ENCODE measurements at places on chromosomes 11 and 22. TPM values are rescaled to one million over a fixed set of nuclear protein-coding genes. Genes with fewer than 3 reads are reported as not detected.

Gene PKNOX2
- total RNA-seq, result 1.1 TPM

Gene RPL3
- total RNA-seq, result 3,750 TPM

Gene TBX10
- not detected for total RNA-seq

Gene KCTD21
- 12.2 TPM for total RNA-seq

- no peak overlapping the region for H3K4me3 ChIP-seq
- H3K27ac ChIP-seq, result no peak overlapping the region
- no peak for DNase-seq
- no peaks in the 10 kb centered on the region for H3K27me3 ChIP-seq
Observed at GRCh38 chr11:72745511-72745910, 6.7 kb downstream of the ARAP1 start.

DNA sequence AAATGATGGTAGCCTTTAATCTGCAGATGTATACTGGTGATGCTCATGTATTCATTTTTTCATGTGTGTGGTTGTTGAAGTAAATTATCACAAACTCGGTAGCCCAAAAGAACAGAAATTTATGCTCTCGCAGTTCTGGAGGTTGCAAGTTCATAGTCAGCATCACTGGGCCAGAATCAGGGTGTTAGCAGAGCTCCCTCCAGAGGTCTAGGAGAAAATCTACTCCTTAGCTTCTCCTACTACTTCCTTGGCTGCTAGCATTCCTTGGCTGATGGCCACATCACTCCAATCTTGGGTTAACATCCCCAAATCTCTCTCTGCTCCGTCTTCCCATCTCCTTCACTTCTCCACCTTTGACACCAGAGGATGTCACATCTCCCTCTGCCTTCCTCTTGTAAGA lies 45.3 kb upstream of the GALNT18 start:
- H3K27ac ChIP-seq, result no peak overlapping the region
- no peak overlapping the region for H3K4me3 ChIP-seq
- peaks cover 68% of the 10 kb centered on the region for H3K27me3 ChIP-seq
- no peaks in the 10 kb centered on the region for H3K4me1 ChIP-seq
- H3K36me3 ChIP-seq, result no peaks in the 10 kb centered on the region

DNA sequence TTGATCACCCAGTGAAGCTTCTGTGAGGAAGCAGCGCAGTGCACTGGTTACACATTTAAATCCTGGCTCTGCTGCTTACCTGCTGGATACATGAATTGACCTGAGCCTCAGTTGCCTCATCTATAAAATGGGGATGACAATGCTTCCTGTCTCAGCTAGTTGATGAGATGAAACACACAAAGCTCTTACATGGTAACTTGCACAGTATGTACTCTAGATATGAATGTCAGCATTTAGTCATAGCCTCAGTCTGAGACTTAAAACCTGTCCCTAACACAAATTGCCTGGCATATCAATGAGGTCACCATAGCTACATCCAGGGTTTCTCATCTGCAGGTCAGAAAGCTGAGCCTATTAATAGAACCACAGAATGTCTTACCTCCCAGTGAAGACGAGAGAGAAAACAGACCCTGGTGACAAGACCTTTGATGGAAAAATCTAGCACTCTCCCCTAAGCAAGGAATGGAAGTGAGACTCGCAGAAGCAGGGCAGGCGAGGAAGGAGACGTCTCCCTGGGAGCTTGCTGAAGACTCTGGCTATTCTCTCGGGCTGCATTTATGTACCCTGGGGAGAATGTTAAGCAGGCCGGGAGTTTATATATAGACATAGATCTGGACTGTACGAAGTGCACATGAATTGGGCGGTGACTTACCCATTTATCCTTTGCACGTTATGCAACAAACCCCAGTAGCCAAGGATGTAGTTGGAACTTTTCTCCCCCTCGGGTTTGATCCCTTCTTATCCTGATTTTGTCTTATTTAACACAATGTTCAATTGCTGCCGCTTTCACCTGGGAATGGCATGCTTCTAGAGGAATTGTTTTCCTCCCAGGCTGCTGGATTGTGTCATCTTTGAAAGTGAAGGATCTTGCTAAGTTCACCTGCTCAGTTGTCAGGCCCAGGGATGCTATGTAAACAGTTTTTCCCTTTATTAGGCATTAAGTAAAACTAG lies 18.0 kb downstream of the SDHAF2 start:
- no peak overlapping the region for H3K4me3 ChIP-seq
- H3K4me1 ChIP-seq, result peaks cover 8% of the 10 kb centered on the region
- no peak overlapping the region for H3K27ac ChIP-seq

- no peak overlapping the region for H3K4me3 ChIP-seq
- peaks cover 9% of the 10 kb centered on the region for H3K4me1 ChIP-seq
- peak; percentile 35 for DNase-seq
- H3K36me3 ChIP-seq, result no peaks in the 10 kb centered on the region
Observed at GRCh38 chr11:86182976-86183584, 61.5 kb upstream of the EED start.

- peaks cover 11% of the 10 kb centered on the region for H3K4me1 ChIP-seq
- H3K36me3 ChIP-seq, result peaks cover 23% of the 10 kb centered on the region
- H3K4me3 ChIP-seq, result no peak overlapping the region
- peak; percentile 72 for DNase-seq
- no peaks in the 10 kb centered on the region for H3K27me3 ChIP-seq
- peak overlapping the region; percentile 25 for H3K27ac ChIP-seq
Observed at GRCh38 chr11:12494699-12495098, 117.3 kb downstream of the PARVA start.

DNA sequence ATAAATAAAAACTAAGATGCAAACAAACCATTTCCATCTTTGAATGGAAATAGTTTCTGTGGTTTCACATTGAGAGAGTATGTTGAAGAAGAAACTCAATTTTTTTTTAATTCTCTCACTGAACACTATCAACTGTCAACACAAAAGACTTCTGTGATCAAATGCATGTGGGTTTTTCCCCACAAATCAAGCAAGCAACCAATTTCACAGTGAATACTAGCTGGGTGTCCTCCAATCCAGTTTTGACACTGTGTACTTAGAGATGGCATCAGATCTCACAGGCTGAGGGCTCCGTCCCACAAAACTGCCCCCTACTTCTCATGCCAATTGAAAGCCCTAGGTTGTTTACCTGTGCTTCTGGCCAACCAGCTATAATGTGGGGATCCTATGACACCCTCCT lies 34.5 kb downstream of the CTSC start:
- no peak overlapping the region for H3K27ac ChIP-seq
- no peaks in the 10 kb centered on the region for H3K4me1 ChIP-seq
- H3K36me3 ChIP-seq, result peaks cover 35% of the 10 kb centered on the region
- H3K27me3 ChIP-seq, result no peaks in the 10 kb centered on the region
- DNase-seq, result no peak

DNA sequence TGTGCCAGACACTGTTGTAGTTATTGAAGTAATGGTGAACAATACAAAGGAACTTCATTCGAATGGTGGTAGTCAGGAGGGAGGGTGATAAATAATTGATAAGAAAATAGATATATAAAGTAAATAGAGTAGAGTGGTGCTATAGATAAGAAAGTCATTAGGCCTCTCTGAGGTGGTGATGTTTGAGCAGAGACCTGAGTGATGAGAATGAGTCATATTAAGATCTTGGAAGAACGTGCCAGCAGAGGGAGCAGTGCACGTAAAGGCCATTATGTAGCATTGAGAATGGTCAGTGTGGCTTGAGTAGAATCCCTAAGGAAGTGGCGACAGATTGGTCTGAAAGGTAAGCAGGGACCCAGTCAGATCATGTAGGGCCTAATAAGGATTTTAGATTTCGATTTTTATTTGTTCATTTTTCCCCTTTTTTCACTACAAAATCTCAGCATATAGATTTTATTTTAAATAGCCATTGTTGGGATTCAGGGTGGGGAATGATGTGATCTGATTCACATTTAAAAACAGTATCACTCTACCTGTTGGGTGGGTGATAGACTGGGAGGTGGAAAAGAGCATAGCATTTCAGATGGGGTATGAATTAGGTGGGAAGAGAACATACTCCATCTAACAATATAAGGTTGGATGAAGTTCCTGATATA lies 44.7 kb downstream of the CCDC90B start:
- H3K27me3 ChIP-seq, result no peaks in the 10 kb centered on the region
- 0 out of 2 replicates have a peak, but pooled peaks cover 1% of the 10 kb centered on the region for H3K4me1 ChIP-seq
- DNase-seq, result peak; percentile 77
- H3K36me3 ChIP-seq, result no peaks in the 10 kb centered on the region
- no peak overlapping the region for H3K27ac ChIP-seq

DNA sequence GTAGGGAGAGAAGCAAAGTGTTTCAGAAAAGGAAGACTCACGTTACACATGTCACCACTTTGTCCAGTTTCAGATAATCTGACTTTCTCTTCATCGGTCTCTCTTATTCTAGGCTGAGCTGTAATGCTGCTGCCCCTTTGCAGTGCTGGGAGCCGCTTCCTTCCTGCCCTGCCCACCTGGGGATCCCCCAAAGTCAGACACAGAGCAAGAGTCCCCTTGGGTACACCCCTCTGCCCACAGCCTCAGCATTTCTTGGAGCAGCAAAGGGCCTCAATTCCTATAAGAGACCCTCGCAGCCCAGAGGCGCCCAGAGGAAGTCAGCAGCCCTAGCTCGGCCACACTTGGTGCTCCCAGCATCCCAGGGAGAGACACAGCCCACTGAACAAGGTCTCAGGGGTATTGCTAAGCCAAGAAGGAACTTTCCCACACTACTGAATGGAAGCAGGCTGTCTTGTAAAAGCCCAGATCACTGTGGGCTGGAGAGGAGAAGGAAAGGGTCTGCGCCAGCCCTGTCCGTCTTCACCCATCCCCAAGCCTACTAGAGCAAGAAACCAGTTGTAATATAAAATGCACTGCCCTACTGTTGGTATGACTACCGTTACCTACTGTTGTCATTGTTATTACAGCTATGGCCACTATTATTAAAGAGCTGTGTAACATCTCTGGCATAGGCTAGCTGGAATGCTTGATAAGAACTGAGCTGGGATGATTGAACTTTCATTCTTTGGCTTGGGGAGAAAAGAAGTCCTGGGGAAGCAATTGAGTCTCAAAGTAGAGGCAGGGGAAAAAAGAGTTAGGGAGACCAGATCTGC lies 31.2 kb upstream of the SMIM35 start:
- H3K4me1 ChIP-seq, result no peaks in the 10 kb centered on the region
- no peak for DNase-seq
- H3K27me3 ChIP-seq, result peaks cover 2% of the 10 kb centered on the region
- H3K4me3 ChIP-seq, result no peak overlapping the region
- H3K27ac ChIP-seq, result no peak overlapping the region
- H3K36me3 ChIP-seq, result no peaks in the 10 kb centered on the region

DNA sequence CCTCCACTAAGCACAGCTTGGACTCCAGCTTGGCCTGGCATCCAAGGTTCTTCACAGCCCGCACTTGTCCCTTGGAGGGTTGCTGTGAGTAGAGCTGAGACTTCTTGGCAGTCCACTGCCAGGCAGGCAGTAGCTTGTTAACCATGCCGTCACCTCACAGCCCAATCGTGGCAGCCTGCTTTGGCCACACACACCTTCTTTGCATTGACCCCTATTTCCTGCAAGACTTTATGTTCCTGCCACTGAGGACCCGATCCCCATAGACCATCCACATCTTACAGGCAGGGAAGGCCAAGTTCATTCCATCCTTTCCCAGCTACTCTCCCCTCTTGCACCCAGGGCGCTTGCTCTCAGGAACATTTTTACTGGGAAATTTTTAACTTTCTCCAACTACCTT lies 2.5 kb upstream of the PYGM start:
- H3K27ac ChIP-seq, result no peak overlapping the region
- H3K36me3 ChIP-seq, result peaks cover 51% of the 10 kb centered on the region
- H3K4me1 ChIP-seq, result peaks cover 18% of the 10 kb centered on the region
- no peak overlapping the region for H3K4me3 ChIP-seq

DNA sequence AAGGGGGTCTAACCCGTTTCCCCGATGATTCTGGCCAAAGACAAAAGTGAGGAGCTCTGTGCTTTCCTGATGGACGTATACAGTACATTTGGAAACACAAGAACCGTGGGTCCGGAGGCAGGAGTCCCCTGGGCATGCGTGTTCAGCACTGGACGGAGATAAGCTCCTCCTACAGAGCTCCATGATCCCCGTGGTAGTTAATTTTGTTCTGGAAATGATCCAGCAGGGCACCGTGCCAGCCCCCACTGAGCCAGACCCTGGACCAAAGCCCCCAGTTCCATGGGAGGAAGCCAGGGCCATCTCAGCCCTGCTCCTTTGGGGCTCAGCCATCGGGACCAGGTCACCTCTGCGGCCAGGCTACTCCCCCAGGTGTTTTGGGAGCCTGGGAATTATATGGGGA lies 83.3 kb downstream of the TRMU start:
- no peaks in the 10 kb centered on the region for H3K4me1 ChIP-seq
- no peak for DNase-seq
- no peak overlapping the region for H3K27ac ChIP-seq
- H3K27me3 ChIP-seq, result peaks cover 32% of the 10 kb centered on the region
- no peak overlapping the region for H3K4me3 ChIP-seq

DNA sequence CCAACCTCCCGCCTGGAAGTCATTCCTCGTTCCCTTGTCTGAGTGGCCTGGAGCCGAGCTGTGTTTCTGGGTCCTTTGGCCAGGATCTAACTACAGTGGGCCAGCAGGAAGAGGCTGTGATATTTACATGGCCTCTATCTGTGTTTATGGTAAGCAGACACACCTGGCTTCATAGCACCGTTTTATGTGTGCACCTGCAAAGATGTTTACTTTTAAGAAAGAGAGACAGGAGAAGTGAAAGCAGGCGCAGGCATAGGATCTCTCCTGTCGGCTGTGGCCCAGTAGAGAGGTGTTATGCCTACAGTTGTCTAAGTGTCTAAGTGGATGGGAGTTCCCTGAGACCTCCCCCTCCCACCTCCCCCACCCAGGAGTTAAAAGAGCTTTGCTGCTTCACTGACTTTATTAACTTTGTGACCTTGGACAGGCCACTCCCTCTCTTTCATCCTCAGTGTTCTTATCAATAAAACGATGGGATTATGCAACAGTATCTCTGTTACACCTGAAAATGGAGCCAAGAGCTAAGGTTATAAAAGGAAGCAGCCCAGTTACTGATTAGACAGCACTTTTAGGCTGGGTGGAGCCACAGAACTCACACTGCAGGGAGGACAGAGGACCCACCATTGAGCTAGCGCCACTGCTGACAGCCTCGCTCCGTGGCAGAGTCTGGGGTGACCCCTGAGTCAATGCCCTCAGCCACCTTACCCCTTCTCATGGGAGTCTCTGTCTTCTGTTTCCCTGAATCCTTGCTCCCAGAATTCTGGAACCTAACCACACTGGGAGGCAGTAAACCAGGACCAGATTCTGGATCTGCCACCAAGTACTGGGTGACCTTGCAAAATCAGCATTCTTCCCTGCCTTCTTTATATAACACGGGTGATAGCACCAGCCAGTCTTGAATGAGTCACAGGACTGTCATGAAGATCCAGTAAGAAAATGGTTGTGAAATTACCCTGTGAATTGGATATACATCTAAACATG lies 22.0 kb downstream of the ST14 start:
- peaks cover 14% of the 10 kb centered on the region for H3K27me3 ChIP-seq
- no peak overlapping the region for H3K27ac ChIP-seq
- peaks cover 5% of the 10 kb centered on the region for H3K4me1 ChIP-seq
- H3K36me3 ChIP-seq, result no peaks in the 10 kb centered on the region

All from IMR-90 (cell line).